NCI-H524 (cell line): ENCODE measurements at places on chromosomes 3 and 15.

DNA sequence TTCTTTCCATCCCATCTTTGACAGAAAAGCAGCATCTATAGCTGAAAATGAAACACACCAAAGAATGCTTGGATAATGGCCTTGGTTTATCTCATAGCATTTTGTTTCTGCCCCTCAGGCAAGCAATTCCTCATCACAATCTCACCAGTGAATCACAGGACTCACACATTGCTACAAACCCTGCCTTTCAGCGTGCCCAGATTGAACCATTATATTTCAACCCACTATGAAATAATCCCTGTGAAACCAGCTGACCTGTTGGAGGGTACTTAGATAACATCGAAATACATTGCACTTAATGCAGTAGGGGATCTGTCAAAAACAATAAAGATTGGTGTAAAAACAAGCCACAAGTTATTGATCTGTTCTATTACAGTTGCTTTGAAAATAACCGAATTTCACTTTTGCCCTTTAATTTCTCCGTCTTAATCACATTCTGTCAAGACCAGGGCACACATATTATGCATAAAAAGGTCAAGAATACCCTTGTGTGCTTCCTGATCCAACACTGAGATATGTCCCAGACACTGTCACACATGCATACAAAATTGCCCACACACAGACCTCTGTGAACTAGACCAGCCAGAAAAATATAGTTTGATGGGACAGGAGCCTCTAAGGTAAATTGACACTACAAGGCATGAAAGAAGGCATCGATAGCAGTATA, 839.8 kb downstream of the NTRK3 start:
- DNase-seq, result no peak

DNA sequence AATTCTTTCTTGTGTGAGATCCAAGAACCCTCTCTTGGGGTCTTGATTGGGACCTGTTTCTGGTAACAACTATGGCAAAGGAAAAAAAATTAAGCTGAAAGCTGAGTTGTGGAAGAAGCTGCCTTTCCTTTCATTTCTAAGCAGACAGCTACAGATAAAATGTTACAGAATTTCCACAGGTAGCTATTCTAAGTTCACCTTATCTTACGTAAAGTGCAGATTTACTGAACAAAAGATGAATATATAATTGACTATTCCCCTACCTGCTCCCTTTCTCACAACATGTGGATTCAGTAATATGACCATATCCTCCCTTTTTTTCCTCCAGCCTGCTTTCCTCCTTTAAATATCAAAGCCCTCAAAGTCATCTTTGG, 36.6 kb downstream of the CLEC3B start:
- no peak for DNase-seq

GRCh38 chr3:12758025-12758781, 856 bp downstream of the TMEM40 start:
- DNase-seq, result no peak

GRCh38 chr3:58168498-58168897, 42.3 kb downstream of the DNASE1L3 start:
- DNase-seq, result no peak

DNA sequence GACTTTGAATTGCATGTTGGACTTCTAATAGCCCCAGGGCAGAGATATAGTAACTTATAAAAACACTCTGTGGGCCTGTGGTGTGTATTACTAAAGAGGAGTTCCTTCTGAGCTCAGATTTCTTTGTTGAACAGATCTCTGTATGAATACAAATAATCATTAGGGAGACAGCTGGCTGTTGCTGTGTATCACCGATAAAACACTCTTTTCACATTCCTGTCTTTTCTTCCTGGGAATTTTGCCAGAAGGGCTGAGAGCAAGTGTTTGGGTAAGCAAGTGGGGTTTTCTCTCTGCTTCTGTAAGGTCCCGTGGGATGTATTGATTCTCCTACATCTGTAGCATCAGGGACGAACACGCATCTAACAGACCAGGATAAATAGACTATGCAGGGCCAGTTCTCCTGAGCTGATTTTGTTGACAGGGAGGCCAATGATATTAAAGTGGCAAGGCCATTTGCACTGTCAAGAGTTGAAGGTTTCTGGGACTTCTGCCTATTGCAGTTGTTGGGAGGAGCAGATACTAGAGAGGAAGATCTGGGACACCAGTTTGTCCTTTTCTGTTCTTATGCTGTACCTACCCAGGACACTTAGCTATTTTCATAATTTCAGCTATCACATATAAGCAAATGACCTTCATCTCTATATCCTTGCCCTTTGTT, 225.9 kb upstream of the CD96 start:
- DNase-seq, result peak; percentile 89

DNA sequence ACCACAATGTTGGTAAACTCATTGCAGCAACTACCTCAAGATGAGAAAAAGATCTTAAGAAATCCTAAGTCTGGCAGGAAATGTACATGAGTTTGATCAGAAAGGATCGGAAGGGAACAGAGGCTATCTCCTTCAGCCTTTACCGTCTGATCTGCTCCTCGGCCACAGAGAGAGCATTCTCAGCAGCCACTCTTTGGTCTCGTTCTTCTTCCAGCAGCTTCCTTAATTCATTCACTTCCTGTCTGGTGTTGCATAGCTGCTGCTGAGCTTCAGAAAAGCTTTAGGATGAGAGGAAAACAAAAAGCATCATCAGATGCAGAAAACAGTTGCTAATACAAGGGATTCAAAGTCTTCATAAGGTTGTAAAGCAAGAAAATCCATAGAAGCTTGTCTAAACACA, 6.6 kb upstream of the HCLS1 start:
- DNase-seq, result no peak

DNA sequence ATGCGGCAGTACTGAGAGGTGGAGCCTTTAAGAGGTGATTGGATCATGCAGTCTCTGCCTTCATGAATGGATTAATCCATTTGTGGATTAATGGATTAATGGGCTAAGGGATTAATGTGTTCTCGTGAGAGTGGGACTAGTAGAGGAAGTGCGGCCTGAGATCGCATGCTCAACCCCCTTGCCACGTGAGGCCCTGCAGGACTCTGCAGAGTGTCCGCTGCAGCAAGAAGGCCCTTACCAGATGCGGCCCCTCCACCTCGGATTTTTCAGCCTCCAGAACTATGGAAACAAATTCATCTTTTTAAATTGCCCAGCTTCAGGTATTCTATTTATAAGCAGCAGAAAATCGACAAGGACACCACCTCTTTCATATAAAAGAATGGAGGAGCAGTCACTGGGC, 148.8 kb downstream of the TPRA1 start:
- peak; percentile 96 for DNase-seq

- no peak for DNase-seq
Observed at GRCh38 chr15:38436993-38437392, 16.9 kb upstream of the FAM98B start.

- DNase-seq, result no peak
Observed at GRCh38 chr15:71821547-71822129, 11.3 kb downstream of the NR2E3 start.

- no peak for DNase-seq
Observed at GRCh38 chr3:882533-882932, 210.3 kb upstream of the CNTN6 start.

GRCh38 chr15:82043130-82043673, 2.6 kb downstream of the MEX3B start:
- peak; percentile 57 for DNase-seq

- DNase-seq, result no peak
Observed at GRCh38 chr3:123294296-123294938, 92.7 kb downstream of the SEC22A start.

GRCh38 chr3:24339266-24339825, 155.3 kb downstream of the THRB start:
- no peak for DNase-seq

- DNase-seq, result no peak
Observed at GRCh38 chr3:108124337-108125152, 33.7 kb upstream of the CD47 start.

- no peak for DNase-seq
Observed at GRCh38 chr15:88178631-88179030, 77.9 kb downstream of the NTRK3 start.

DNA sequence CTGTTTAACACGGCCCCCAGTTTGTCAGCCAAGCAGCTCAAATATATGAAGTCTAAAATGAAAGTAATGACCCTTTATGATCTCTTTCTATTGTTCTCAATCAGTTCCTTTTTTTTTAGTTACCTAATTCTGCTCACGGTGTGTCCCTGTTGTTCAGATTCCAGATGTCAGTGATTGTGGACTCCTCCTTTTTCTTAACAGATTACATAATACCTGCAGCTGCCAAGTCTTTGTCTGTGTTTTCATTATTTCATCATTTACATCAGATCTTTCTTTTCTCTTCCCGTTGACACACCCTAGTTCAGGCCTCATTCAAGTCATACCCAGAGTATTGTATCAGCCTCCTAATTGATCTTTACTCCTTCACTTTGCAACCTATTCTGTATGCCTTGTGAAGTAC, 56.1 kb upstream of the SKIL start:
- no peak for DNase-seq

- no peak for DNase-seq
Observed at GRCh38 chr3:10213156-10213792, 35.0 kb upstream of the TATDN2 start.

DNA sequence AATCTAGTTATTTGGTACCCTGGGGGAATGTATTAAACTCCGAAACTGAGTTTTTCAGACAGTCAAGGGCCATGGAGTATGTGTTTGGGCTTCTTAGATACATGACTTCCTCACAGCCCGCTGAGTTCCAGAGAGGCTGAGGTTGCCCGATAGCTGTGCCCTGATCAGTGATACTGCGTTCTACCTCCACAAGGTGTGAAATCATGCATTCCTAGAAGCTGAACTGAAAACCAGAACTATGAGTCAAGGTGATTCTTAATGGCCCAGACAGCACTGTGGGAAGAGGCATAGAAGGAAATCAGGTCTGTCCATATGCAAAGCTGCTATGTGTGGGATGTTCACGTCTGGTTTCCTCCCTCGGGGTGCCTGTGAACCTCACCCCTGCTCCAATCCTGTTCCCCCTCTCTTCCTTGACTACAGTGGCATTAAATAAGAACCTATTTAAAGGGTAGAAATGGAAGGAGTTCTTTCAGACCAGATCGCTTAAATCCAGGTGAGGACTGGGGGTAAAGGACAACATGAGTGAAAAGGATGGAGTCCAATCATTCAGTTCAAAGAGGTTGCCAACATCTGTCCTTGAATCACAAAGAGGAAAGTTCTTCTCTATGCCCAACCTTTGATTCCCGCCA, 74.3 kb downstream of the MYO1E start:
- no peak for DNase-seq

GRCh38 chr3:70951316-70951715, 632.2 kb downstream of the FOXP1 start:
- no peak for DNase-seq

DNA sequence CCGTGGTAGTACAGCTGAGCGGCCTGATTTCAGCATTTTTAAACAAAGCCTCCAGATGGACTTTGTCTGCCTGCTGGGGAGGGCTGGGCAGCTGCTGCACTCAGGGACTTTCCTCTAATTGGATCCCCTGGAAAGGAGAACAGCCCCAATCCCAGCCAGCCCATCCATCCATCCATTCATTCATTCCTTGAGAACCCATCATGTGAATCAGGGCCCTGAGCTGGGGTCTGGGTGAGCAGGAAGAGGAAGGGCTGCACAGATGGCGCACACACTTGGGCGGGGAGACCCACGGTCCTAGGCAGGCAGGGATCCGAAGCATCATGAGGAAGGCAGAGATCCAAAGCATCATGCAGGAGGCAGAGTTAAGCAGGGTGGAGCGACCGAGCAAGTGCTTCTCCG, 45.7 kb downstream of the TPRA1 start:
- DNase-seq, result peak; percentile 98

GRCh38 chr3:126270145-126270811, 86.9 kb downstream of the KLF15 start:
- no peak for DNase-seq

- DNase-seq, result no peak
Observed at GRCh38 chr3:197598404-197598980, 42.7 kb upstream of the BDH1 start.

DNA sequence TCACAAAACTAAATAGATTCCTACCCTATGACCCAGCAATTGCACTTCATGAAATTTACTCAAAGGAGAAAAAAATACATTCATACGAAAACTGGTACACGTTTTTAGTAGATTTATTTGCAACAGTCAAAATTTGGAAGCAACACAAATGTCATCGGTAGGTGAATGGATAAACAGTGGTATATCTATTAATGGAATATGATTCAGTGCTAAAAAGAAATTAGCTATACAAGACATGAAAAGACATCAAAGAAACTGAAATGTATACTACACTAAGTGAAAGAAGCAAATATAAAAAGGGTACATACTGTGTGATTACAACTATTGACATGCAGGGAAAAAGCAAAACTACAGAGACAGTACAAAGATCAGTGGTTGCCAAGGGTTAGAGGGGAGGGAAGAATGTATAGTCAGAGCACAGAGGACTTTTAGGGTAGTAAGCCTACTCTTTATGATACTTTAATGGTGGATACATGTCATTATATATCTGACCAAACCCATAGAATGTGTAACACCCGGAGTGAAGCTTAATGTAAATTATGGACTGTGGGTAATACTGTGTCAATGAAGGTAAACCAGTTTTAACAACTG, 31.6 kb downstream of the RFX7 start:
- DNase-seq, result no peak

GRCh38 chr3:9986230-9986725, 363 bp downstream of the EMC3 start:
- DNase-seq, result no peak

DNA sequence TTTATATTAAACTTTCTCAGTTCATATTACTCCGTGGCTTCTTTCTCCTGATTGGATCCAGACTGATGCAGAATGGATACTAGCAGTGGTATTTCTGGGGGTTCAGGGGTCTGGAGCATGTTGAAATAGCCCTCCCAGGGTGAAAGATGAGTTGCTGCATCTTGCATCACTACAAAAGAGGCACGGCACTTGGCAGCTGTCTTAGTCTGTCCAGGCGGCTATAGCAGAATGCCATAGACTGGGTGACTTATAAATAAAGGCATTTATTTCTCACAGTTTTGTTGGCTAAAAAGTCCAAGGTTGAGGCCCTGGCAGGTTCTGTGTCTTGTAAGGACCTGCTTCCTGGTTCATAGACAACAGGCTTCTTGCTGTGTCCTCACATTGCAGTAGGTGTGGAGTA, 660 bp upstream of the BCL2L10 start:
- DNase-seq, result no peak

GRCh38 chr3:8371085-8371551, 130.5 kb upstream of the LMCD1 start:
- peak; percentile 50 for DNase-seq

- no peak for DNase-seq
Observed at GRCh38 chr15:48176112-48176511, 2.0 kb downstream of the MYEF2 start.

- DNase-seq, result no peak
Observed at GRCh38 chr3:25563601-25564000, 101.1 kb downstream of the TOP2B start.
